Stimulated activated CD8-positive, alpha-beta memory T cell treated with anti-CD3 and anti-CD28 coated beads, Interleukin-2, amount 100 ng/mL, for 1 hour (primary cell): ENCODE measurements at places on chromosomes 2 and 18.

DNA sequence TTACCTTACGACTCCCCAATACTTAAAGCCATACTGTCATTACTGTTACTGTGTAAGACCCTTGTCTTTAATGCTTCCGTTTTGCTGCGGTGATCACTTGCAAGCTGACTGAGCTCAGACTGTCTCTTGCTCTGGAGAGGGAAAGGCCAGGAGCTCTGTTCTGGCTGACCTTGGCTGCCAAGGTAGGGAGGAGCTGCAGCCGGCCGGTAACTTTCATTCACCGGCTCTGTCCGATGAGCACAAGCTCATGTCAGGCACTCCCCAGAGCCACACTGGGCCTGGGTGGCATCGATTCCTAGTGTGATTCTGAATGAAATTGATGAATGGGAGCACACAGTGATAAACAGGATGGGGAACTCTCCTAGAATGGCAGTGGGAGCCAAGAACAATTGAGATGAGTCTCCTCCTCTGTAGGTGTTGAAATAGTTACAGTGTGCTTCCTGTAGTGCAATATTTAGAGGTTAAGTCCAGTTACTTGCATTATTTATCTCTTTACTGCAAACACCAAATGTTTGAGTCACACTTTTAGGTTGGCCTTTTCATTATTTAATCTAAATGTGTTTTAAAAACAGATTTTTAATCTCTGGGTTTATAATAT lies 100.9 kb downstream of the ATP9B start:
- DNase-seq = no peak

DNA sequence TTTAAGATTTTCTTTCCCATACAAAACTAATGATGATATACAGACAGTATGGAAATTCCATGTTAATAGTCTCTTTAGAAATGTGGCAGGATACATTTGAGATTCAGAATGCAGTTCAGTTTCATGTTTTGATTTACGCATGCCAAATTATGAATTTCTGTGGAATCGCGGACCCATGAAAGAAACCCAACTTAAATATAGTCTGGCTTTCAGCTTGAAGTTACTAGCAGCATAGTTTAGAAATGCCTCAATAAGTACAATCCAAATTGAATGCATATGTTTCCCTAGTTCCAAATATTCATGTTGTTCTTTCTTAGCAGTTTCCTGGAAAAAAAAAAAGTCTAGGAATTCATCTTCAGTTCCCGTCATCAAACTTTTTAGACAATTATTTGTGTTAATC lies 164.1 kb upstream of the RASGRP3 start:
- DNase-seq = no peak

- DNase-seq = no peak
Measured at GRCh38 chr2:42927334-42928160, 135.2 kb upstream of the HAAO start.

- DNase-seq = no peak
Measured at GRCh38 chr2:200795028-200795440, 16.7 kb upstream of the BZW1 start.

GRCh38 chr2:4324531-4324930 lies 621.2 kb downstream of the DCDC2C start:
- DNase-seq = no peak
